Activated CD4-positive, alpha-beta T cell treated with anti-CD3 and anti-CD28 coated beads, Interleukin-2, Interleukin-4, amounts not matched to agents 100 ng/mL and 50 ng/mL, durations not matched to agents 16 hours and 8 hours (primary cell): ENCODE measurements at places on chromosomes 5 and 9.

DNA sequence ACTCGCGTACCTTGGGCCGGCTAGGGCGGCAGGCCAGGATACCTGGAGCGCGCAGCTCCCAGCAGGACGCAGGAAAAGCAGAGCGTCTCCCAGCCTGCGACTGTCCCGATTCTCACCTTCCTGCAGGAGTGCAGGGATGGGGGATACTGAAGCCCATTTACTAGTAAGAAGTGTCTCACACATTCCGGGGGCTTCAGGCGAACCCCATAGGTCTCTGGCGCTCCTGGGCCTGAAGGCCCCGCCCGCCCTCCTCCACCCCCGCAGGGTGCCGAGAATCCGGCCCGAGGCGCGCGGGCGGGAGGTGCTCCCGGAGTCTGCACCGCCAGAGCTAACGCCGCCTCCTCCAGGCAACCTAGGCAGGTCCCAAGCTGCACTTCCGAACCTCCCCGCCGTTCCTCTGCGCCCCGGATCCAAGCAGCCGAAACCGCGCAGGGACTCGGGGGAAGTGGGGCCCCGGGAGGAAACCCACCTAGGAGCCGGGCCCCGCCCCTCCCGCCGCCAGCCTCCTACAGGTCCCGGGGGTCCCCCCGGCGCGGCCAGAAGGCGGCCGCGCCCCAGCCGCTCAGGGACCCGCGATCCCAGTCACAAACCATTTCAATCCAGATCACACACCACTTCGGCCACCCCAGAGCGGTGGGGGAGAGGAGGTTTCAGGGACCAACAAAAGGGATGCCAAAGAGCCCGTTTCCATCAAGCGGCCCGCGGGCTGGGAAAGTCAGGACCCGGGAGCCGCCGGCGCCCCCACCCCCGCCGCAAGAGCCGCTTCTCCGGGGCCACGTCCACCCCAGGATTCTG, 1.2 kb downstream of the ROR2 start:
- DNase-seq, result no peak

DNA sequence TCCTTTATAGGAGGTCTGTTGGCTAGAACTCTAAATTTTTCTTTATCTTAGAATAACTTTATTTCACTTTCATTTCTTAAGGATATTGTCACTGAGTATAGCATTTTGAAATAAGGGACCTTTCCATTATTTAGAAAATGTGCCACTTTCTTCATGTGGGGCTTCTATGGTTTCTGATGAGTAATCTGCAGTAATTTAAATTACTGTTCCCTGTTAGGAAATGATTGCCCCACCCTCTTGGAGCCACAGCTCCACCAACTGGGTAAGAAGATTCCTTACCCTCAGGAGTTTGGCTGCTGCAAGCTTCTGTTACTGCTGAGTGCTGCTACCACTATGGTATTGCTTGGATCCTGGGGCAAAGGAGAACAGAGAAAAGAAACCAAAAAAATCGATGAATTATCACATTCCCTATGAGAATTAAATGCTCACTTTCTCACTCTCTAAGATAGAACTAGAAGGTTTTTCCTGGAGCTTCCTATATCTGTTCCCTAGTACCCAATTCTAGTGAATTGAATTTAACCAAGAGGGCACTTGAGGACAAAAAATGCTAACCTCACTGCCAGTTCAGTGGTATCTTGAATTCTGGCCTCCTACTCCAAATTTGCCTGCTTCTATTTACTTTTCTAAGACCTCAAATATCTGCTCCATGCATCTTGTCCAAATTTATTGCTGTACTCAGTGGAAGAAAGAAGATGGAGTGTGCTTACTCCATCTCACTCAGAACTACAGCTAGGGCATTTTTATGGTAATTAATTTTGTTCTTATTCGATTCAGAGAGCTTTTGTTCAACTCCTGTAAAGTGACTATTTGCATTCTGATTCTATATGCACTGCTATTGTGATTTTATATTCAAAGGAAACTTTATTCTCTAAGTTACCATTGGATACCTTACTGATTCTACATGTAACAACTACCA, 2111.3 kb downstream of the MAT2B start:
- no peak for DNase-seq

DNA sequence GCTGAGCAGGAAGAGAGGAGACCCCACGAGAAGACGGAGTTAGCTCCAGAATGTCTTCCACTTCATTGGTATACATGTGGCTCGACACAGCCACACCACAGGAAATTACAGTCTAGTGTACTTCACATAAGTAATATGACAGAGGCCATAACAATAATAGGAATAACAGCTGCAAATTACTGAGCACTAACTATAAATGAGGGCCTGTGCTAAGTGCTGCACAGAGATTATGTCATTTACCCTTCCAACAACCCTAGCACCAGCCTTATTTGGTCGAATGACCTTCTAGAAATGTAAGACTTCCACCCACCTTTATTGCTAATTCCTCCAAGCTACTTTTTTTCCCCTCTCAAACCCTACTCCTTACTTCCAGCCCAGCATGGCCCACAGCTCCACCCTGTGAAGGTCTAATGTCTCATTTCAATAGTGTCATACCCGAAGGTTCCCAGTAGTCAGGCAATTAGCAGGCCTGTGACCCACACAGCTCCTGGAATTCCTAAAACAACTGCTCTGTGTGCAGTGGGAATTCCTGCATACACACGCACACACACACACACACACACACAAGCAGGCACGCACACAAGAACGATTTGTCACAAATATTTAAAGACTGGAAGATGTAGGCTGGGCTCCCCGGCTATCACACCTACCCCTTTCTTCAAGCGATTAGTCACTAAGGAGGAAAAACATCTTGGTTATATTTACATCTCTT, 134.5 kb downstream of the FRMD3 start:
- no peak for DNase-seq

DNA sequence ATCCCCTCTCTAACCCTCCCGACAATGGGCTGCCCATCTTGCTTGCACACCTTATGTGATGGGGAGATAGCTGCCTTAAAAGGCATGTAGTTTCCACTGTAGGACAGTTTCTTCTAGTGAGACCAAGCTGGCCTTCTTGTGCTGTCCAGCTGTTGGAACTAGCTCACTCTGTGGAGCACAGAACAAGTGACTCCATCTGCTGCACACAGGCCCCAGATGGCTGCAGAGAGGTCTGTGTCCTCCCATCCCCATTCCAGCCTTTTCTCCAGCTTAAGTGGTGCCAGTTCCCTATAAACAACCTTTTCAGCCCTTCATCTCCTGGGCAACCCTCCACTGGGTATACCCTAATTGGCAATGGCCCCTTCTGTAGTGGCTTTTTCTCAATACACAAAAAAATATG, 18.7 kb upstream of the PSD2 start:
- DNase-seq, result no peak

- DNase-seq, result no peak
Measured at GRCh38 chr9:87395804-87396479, 101.7 kb upstream of the DAPK1 start.

GRCh38 chr5:16906255-16906654, 29.8 kb downstream of the MYO10 start:
- no peak for DNase-seq

- no peak for DNase-seq
Measured at GRCh38 chr5:129748913-129749880, 1.3 kb downstream of the MINAR2 start.

DNA sequence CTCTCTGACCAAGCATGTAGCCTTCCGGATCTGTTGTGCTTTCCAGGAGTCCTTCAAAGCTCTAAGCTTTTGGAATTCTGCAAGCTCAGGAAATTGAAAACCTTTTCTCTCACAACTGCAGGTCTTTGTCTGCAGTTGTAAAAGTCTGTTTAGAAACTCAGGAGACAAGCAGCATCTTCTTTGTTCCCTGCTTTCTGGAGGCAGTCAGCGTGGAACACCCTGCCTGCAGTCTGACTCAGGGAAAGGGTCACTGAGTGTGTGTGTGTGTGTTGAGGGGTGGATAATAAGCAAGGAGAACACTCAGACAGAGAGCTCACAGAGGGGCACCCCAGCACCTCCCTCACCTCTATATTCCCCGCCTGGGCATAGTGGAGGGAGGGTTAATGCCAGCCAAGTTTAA, 29.1 kb downstream of the KCNIP1 start:
- no peak for DNase-seq

GRCh38 chr5:3886524-3887451, 291.2 kb downstream of the IRX1 start:
- no peak for DNase-seq

DNA sequence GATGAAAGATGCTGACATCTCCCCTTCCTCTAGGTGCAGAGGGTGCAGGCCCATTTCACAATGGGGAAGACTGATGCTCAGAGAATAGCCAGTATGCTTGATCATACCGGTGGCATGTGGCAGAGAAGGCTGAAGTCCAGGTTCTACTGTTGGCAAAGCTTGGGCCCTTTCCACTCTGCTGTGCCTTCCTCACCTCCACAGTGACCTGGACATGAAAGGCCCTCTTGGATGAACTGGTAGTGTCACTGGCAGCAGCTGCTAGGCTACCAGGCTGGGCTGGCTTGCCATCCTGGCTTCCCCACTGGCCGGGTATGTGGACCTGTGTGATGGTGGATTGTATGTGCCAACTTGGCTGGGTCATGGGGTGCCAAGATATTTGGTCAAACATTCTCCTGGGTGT, 92.0 kb downstream of the GADD45G start:
- no peak for DNase-seq

GRCh38 chr5:3825531-3826451, 230.2 kb downstream of the IRX1 start:
- DNase-seq, result no peak

DNA sequence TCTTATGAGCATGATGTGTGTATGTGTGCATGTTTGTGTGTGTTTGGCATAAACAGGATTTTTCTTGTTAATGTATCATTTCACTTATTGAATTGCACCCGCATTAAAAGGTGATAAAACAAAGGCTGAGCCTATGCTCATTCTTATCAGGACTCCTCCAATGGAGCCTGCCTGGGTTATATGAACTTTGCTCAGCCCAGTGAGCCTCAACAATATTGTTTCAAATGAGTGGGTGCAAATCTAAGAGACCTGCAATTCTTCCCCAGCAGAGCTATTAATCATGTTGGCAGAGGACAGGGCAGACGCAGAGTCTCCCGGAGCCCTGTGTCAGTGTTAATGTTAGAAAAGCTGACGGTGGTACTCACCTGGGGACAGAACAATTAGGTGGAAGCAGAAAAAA, 71.6 kb downstream of the SH3RF2 start:
- DNase-seq, result no peak

- DNase-seq, result no peak
Measured at GRCh38 chr9:89207026-89207425, 28.4 kb upstream of the SHC3 start.

DNA sequence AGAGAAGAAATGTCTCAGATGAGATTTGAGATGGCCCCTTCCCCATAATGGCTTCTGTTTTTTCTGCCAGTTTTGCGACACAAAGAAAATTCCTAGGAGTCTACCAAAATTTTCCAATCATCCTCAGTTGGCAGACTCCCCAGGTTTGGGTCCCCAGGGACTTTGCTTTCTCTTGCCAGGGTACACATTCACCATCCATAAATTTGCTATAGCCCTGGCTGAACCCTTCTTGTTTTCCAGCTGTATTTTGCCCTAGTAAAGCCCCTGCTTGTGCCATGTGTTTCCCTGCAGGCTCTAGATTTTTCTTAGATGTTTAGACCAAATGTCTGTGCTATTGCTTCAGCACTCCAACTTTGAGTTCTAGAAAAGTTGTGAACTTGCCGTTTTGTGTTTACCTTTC, 283.2 kb downstream of the ANXA1 start:
- DNase-seq, result no peak

DNA sequence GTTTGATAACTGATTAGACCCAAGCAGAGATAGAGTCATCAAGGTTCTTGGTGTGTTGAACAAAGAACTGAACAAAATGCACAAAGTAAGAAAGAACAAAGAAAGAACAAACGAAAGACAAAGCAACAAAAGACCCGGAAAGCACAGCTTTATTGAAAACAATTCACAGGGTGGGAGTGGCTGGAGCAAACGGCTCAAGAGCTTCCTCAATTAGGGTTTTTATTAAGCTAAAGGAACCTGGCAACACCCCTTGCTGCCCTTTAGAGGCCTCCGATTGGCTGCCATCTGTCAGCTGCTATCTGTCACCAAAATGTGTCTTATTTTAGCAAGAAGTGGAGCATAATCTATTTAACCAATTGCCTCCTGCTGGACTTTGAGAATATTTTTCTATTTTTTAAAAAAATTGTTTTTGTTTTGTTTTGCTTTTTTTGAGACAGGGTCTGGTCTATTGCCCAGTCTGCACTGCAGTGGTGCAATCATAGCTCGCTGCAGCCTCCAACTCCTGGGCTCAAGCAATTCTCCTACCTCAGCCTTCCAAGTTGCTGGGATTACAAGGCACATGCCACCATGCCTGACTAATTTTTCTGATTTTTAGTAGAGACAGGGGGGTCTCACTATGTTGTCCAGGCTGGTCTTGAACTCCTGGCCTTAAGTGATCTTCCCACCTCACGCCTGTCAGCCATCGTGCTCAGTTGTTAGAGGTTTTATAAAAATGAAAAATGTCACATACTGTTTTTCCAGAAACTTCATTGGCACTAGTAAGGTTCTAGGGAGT, 7.7 kb upstream of the ABO start:
- no peak for DNase-seq
